ENCODE measurements at places on chromosomes 4 and X.

DNA sequence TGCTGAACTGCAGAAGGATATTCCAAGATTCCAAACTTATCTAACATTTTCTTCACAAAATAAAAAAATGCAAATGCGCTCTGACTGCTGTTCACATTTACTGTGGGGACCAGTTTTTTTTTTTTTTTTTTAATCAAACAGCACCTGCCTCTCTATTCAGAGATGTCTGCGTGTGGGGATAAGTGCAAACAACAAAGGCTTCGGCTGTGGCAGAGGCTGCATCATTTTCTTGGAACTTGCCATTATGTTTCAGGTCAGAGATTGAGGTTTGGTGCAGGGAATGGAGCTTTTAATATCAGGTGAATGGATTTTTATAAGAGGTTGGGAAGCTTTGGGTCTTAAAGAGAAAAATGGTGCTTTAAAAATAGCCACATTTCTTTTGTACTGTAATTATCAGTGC, 78.2 kb upstream of the TET2 start:
- no peak for DNase-seq

GRCh38 chr4:78656968-78657445, 105.4 kb downstream of the ANXA3 start:
- DNase-seq = peak; percentile 18

DNA sequence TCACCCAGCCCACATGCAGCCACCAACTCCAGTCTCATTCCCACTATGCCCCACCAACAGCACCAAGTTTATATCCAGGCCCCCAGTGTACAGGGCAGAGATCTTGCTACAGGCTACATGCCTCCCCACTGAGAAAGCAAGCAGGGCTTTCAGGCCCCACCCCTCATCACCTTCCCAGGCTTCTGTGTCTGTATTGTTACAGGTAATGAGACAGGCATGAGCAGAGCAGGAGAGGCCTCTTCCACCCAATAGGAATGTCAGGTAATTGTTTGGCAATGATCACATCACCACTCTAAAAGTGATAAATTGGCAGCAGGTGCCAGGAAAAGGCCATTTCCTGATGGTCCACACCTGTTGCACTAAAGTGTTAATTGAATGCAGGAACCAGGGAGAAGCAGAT, 102.5 kb downstream of the ZNF518B start:
- no peak for DNase-seq

DNA sequence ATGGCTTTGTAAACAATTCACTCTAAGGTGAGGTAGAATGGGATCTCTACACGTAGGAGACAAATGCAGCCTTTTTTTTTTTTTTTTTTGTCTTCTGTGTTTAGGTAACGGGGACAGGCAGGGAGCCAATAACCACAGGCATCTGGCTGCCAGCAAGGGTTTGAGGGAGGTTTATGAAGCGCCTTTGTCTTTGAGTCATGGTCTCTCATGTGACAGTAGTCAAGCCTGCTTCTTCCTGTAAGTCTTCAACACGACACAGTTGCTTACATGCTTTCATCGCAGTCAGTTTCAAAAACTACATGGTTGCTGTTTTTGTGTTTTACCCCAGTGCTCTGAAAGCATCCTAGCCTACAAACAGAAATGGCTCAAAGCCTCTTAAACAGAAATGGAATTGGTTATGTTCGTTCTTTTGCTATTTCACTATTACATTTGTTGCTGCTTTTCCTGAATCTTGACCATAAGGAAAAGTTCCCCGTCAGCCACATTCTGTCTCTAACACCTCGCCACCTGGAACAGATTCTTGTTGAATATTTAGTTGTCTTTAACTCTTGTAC, 127.8 kb upstream of the METTL14 start:
- peak; percentile 80 for DNase-seq
